Heart left ventricle (tissue), 16 donors: ENCODE measurements at places on chromosomes 7 and 10. TPM values are rescaled to one million over a fixed set of nuclear protein-coding genes. Genes with fewer than 3 reads are reported as not detected.
A peak's percentile ranks its signal among the peaks of the same experiment; 100 is the strongest.

The SAP25 gene
- 0.72 TPM for total RNA-seq

The KCNK18 gene
- total RNA-seq: not detected

The TRPV5 gene
- total RNA-seq: not detected

The SPDYE6 gene
- not detected for total RNA-seq

DNA sequence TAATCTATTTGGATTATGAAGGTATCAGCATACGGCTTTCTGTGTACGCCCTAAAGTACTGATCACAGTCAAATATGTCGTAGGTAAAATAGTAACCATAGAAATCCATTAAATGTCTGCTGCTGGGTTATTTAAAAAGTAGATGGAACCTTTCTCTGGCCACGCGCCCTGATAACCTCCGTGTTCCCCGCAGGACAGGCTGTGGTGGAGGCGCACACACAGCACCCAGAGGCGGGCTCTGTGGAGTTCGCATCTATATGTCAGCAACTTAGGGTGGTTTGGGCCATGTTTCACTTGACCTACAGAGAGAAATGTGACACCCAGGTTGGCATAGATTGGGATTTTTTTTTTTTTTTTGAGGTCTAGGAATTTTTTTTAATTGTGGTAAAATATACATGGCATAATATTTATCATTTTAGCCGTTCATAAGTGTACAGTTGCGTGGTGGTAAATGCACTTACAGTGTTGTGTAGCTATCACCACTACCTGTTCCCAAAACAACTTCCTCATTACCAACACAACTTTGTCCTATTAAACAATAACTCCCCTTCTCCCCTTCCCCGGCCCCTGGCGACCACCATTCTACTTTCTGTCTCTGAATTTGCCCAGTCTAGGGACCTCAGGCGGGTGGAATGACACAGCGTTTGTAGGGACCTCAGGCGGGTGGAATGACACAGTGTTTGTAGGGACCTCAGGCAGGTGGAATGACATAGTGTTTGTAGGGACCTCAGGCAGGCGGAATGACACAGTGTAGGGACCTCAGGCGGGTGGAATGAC, 15.4 kb downstream of the PPP2R2D start:
- no peak for DNase-seq
- H3K27me3 ChIP-seq: no peaks in the 10 kb centered on the region
- no peaks in the 10 kb centered on the region for H3K36me3 ChIP-seq
- no peak overlapping the region for H3K4me3 ChIP-seq
- H3K4me1 ChIP-seq: peaks cover 3% of the 10 kb centered on the region

DNA sequence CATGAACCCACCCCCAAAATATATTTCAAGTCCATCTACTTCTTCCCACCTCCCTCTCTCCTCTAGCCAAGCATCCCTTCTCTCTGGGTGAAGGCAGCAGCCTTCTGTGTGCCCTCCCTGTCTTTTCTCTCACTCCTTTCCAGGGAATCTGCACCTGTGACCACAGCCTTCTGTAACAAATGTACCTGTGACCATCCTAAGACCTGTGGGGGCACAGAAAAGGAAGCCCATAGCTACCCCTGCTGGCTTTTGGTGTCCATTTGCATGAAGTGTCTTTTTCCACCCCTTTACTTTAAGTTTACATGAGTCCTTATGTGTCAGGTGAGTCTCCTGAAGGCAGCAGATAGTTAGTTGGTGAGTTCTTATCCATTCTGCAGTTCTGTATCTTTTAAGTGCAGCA, 2.0 kb upstream of the TBXAS1 start:
- no peak overlapping the region for H3K27ac ChIP-seq
- H3K4me1 ChIP-seq: no peaks in the 10 kb centered on the region
- H3K27me3 ChIP-seq: no peaks in the 10 kb centered on the region
- no peak overlapping the region for H3K4me3 ChIP-seq
- H3K36me3 ChIP-seq: no peaks in the 10 kb centered on the region

DNA sequence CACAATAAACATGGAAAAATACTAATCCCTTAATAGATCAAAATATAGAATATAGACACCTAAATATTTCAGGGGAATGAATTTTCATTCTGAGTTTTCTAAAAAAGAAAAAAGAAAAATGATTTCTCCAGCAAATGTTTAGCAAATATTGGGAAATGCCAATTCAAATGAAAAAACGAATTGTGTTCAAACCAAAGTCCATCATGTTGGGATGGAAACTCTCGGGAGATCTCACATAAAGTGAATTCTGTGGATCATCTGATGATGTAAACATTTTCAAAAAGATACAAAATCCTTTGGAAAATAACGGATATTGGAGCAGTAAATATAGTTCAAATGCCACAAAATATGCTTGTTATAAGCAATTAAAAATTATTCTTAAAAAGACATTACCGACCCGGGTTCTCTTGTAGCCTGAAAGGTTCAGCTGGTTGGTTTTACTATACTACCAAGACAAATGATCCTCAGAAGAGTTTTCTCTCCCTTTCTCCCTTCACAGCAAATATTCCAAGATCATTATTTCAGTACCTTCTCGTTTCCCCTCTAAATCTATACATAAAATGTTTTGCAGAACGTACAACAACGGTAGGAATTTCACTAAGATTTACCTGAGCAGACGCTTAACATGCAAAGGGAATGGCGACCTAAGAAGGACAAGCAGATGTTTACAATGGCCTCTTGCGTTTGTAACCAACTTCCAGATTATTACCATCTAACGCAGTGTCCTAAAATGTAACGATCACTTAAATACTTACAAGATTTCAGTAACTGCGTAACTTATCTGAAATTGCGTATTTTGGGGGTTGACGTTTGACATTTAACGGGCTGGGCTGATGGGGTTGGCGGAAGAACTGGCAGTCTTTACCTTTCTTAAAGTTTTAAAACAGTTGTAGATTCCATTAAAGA, 2.5 kb downstream of the HOXA13 start:
- H3K27me3 ChIP-seq: peaks cover 91% of the 10 kb centered on the region
- H3K36me3 ChIP-seq: no peaks in the 10 kb centered on the region
- no peak for DNase-seq
- no peak overlapping the region for H3K4me3 ChIP-seq
- H3K27ac ChIP-seq: no peak overlapping the region

- peak overlapping the region; percentile 33 for H3K4me3 ChIP-seq
- peaks cover 34% of the 10 kb centered on the region for H3K4me1 ChIP-seq
- peak; percentile 64 for DNase-seq
- H3K36me3 ChIP-seq: no peaks in the 10 kb centered on the region
These were observed 45.5 kb downstream of the MYOF start for GRCh38 chr10:93436591-93437085.

DNA sequence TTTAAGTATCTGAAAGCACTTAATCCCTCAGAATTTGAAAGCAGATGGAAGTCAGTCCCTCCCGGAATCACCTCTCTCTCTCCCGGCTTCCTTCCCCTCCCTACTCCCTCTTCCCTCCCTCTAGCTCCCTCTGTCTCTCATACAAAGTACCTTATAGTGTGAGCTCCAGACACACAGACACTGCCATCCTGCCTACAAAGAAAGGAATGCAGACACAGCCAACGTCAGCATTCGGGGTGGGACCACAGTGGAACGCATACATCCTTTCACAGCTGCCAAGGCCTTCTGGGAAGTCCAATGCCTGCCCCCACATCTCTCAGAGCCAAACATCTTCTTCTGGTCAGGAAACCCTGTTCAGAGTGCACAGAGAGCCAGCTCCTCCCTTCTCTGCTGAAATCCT, 9.3 kb downstream of the NOD1 start:
- H3K27ac ChIP-seq: peak overlapping the region; percentile 84
- no peaks in the 10 kb centered on the region for H3K36me3 ChIP-seq
- peak; percentile 94 for DNase-seq
- H3K4me3 ChIP-seq: peak overlapping the region; percentile 6

DNA sequence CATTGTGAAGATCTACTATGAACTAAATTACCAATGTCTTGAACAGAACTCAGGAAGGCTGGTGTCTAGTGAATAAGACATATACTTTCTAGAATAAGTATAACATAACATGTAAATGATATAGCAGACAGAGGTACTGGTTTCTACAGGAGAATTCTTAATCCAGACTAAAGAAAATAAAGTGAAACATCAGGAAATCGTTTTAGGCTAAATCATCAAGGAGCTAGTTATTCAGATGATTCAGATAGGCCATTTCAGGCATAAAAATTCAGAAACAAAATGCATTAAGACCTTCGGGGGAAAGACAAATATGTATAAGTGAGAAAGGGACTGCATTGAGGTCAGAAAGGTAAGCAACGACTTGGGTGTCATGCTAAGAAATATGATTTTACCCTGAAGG, 170.6 kb downstream of the LRRN3 start:
- H3K36me3 ChIP-seq: no peaks in the 10 kb centered on the region
- H3K27me3 ChIP-seq: no peaks in the 10 kb centered on the region
- peaks cover 15% of the 10 kb centered on the region for H3K4me1 ChIP-seq

DNA sequence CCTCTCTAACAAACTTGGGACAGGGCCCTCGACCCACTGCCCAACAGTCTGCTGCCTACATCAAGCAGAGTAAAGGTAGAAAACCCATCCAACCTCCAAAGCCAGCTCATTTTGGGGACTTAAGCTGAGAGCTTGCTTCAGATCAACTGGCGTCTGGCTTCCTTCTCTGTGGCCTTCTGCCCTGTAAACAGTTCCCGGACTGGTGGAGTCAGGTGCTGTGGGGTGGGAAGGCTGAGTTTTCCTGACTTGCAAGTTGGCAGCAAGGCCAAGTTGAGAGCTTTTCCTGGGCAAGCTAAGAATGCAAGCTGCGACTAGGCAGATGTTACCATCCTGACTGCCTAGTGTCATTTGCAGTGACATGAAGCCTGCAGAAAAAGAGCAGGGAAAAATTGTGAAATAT, 3.7 kb downstream of the GALNT17 start:
- peaks cover 4% of the 10 kb centered on the region for H3K4me1 ChIP-seq
- no peaks in the 10 kb centered on the region for H3K36me3 ChIP-seq
- H3K27ac ChIP-seq: no peak overlapping the region
- H3K4me3 ChIP-seq: no peak overlapping the region
- no peak for DNase-seq
- H3K27me3 ChIP-seq: peaks cover 26% of the 10 kb centered on the region

GRCh38 chr10:58826694-58827093, 314.0 kb downstream of the BICC1 start:
- H3K36me3 ChIP-seq: no peaks in the 10 kb centered on the region
- H3K27ac ChIP-seq: no peak overlapping the region
- no peaks in the 10 kb centered on the region for H3K27me3 ChIP-seq
- no peaks in the 10 kb centered on the region for H3K4me1 ChIP-seq
- DNase-seq: no peak

DNA sequence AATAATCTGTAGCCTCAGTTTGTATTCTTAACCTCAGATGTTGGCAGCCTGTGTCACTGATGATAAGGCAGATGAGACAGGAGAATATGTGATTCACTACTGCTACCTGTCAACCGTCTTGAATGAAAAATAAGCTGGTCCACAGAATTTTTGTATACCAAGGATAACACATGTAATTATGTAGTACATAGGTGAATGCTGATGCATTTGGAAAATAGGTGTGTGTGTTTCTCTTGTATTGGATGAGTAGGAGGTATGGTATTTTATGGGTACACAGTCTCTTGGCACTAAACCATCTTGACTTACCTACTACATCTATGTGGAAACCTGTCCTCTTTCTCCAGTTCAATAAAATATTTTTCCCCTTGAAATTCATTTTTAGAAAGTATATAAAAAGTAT, 20.7 kb upstream of the ZRANB1 start:
- no peak for DNase-seq
- no peaks in the 10 kb centered on the region for H3K27me3 ChIP-seq
- no peak overlapping the region for H3K27ac ChIP-seq
- H3K36me3 ChIP-seq: peaks cover 5% of the 10 kb centered on the region

DNA sequence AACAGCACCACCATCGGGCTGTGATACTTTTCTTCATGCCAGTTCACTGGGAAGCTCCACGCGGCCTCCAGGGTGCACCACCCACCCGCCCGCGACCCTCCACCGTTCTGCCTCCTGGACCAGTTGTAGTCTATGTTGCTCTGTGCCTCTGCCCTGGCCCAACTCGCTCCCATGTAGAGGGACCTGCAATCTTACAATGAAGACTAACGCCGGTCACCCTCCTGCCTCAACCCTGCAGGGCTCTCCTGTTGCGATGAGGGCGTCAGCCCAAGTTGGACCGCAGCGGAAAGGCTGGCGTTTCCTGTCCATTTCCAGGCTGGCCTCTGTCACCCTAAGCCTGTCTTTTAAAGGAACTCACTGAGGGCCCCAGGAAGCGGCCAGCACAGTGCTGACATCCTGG, 34.9 kb downstream of the IL15RA start:
- peak overlapping the region; percentile 91 for H3K27ac ChIP-seq
- H3K36me3 ChIP-seq: peaks cover 16% of the 10 kb centered on the region
- H3K27me3 ChIP-seq: no peaks in the 10 kb centered on the region
- peak overlapping the region; percentile 25 for H3K4me3 ChIP-seq
- peak; percentile 77 for DNase-seq
- peaks cover 27% of the 10 kb centered on the region for H3K4me1 ChIP-seq

DNA sequence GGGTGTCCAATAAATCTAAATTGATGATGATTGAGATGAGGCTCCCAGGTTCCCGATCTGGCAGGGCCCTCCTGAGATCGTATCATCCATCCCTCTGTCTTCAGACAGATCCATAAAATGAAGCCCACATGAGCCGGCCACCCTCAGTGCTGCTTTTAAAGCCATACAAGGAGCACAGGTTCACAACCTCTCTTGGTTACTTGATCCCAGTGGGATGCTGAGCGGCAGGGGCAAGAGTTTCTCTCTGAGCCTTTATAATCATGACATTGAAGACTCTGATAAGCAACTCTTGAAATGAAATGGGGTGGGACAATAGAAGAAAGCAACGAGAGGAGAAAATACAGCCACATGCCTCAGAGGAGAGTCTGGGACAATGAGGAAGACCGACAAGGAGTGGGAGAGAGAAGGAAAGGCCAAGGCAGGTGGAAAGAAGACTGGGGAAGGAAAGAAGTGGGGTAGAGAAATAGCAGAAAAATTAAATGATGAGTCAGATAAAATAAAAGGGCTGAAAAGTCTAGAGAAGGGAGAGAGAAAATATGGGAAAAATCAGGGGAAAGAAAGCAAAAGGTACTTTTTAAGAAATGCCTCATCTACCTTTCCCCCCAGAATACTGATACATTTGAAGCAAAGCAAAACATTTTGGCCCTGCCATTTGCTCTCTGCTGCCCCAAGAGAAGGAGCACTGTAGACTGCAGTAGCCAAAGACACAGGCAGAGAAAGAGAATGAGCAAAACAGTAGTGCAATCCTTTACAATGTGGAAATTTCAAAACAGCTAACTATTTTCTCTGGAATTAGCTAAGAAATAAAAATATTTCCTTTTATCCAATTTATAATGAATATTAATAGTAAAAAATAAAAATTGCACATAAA, 14.6 kb downstream of the GBX1 start:
- no peaks in the 10 kb centered on the region for H3K4me1 ChIP-seq
- H3K27ac ChIP-seq: no peak overlapping the region
- H3K4me3 ChIP-seq: no peak overlapping the region
- DNase-seq: no peak

GRCh38 chr7:22109761-22110160, 164.1 kb upstream of the CDCA7L start:
- no peak for DNase-seq
- H3K27me3 ChIP-seq: peaks cover 3% of the 10 kb centered on the region
- no peak overlapping the region for H3K4me3 ChIP-seq
- H3K36me3 ChIP-seq: no peaks in the 10 kb centered on the region
- H3K27ac ChIP-seq: no peak overlapping the region

DNA sequence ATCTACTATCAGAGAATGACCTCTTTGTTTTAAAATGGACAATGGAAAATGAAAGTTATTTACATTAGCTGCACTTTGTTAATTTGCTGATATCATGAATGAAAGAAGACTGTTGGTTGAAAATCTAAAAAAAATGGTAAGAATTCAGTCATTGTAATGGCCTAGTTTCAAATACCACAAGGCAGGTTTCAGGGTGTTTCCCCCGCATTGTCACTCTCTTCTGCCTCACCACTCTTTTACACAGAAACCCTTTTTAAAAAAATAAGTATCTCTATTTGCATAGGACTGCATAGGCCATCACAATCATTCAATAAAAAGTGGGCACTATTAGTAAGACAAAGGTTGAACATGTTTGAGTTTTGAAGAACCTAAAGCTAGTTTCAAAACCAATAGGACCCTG, 737.1 kb downstream of the INHBA start:
- H3K4me3 ChIP-seq: no peak overlapping the region
- no peaks in the 10 kb centered on the region for H3K36me3 ChIP-seq
- no peak overlapping the region for H3K27ac ChIP-seq
- no peak for DNase-seq
